Activated CD4-positive, alpha-beta T cell treated with anti-CD3 and anti-CD28 coated beads for 1 hour (primary cell): ENCODE measurements at places on chromosomes 6 and 20.

GRCh38 chr6:63798378-63798777 is 162.8 kb downstream of the PHF3 start:
- DNase-seq: no peak

- DNase-seq: no peak
These were observed 200.6 kb downstream of the MAFB start for GRCh38 chr20:40488401-40488800.

GRCh38 chr20:19823971-19824370 is 65.9 kb downstream of the RIN2 start:
- no peak for DNase-seq

GRCh38 chr6:15132854-15133670 is 112.8 kb upstream of the JARID2 start:
- DNase-seq: no peak

DNA sequence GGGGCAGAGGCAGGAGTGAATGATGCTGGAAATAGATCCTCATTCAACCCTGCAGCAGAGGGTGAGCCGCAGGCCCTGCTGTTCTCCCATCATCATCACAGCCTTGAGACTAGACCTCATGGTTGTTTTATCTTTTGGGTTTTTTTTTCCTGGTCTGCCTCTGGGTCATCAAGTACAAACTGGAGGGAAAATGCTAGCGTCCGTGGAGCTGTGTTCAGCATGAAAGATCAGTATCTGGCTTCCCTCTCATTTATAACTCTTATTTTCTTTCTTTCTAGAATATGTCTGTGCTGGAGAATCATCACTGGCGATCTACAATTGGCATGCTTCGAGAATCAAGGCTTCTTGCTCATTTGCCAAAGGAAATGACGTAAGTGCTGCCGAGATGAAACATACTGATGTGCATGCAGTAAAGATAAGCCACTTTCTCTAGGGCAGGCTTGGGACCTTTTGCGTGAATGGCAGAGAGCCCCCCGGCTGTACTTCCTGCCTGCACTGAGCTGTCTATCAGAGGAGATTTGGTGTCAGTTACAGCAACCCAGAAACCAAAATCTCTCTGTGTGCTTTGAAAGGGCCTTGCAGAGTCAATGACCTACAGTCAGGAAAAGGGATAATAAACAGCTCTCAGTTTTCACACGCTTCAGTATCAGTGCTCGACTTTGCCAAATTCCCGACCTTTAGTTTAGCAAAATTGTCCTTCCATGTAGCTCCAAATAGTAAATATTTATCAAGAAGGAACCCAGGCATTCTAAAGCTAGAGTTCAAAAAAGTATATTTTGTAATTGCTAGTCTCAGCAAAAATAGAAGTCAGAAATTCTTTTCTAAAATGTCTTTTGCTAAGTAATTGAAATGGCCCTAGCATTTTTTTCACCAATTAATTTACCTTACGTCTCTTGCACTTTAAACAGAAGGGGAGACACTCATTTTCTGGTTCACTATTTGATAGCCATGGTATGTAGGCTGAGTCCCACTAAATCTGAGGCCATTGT is 76.3 kb downstream of the MTFR2 start:
- no peak for DNase-seq

DNA sequence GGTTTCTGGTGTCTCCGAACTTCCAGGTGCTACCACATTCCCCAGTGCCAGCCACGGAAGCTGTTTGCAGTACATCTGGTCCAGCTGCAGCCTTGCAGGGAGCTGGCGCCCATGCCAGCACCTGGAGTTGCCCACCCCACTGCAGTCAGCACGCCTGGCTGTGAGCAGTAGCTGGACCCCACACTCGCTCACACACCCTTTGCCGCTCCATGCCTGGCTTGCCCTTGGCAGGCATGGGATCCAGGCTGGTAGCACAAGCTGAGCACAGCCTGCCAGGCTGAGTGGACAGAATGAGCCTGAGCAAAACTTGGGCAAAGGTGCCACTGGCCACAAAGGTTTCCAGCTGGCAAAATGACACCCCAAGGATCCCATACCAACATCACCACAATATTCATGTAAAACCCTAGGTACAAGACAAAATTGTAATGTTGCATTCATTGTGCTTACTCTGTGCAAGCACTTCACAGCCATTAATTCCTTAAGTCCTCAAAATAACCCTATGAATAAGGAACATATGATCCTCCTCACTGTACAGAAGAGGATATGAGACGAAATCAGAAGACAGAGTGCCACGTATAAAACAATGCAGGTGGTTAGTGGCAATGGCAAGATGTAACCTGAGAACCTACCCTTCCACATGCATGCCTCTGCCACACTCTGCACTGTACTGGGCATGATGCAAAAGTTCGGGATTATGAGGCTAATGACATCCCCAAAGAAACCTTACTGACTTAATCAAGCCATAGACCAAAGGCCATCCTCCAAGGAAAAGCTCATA is 18.3 kb downstream of the KIF16B start:
- DNase-seq: no peak

GRCh38 chr6:129504456-129504855 is 205.5 kb downstream of the ARHGAP18 start:
- no peak for DNase-seq

DNA sequence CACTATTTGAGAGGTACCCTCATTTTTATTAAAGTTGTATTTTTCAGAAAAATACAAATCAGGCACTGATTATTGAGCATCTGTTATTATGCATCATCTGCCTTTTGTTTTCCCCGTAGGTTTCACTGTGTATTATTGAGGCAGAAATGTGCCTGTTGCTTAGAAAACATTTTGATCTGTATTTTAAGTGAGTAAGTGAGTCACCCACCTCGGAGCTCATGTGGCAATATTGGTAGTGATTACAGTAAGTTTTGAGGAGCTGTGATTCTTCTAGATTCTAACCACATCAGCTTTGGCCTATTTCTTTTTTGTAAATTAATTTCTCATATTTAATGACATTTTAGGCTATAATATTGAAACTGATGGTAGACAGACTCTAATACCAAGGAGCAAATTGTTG is 59.6 kb upstream of the LAMP5 start:
- no peak for DNase-seq

DNA sequence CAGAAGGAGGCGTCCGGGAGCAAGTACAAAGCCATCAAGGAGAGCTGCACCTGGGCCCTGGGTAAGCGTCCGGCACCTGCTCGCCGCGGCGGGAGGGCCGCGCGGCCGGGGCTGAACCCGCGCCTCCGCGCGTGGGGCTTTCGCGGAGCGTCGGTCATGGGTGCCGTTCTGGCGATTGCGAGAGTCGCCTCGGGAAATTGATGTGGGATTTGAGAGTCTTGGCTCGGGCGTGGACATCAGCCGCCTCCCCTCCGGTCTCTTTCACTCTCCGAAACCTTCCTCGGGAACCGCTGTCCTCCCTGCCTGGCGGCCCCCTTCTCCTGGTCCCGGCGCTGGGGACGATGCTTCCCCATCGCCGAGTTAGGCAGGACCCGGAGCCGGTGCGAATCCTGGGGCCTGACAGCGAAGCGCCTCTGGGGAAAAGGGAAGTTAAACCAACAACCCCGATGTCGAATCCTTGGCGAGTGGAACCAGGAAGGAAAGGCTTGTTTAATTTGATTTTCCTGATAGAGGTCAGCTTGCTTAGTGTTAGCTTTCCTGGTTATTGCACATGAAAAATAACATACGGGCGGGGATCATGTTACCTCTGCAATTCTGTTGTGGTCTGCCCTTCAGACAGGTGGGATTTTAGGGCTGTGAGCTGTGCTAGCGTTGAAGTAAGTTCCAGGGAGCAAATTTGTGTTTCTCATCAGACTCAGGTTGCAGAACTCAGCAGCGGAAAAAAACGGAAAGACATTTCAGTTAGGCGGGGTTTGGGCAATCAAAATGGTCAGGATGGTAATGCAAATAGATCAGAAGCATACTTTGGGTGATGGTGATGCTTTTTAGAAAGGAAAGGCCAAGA is 594 bp downstream of the ARFGEF3 start:
- no peak for DNase-seq

- DNase-seq: no peak
These were observed 9.1 kb downstream of the NEDD9 start for GRCh38 chr6:11223286-11223864.

DNA sequence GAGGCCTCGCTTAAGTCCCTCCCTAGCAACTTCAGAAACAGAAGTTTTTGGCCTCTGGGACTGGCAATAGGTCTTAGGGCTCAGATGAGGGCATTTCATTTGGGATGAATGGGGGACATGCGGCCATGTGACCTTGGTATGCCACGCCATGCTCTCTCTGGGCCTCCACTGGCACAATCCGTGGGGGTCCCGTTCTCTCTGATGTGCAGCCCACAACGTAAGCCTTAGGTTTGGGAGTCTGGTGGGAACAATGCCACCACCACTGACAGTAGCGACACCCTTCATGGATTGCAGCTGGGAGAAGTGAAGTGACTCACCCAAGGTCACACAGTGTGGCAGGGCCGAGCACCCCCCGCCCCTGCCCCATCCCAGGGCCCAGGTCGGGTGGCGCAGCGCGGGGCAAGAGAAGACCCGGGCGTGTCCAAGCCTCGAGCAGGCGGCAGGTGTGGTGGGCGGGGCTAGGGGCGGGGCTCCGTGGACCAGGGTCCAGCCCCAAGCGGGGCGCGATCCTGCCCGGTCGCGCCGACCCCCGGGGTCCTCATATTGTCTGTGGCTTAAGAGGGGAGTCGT is 864 bp upstream of the CEBPB start:
- DNase-seq: peak; percentile 19

DNA sequence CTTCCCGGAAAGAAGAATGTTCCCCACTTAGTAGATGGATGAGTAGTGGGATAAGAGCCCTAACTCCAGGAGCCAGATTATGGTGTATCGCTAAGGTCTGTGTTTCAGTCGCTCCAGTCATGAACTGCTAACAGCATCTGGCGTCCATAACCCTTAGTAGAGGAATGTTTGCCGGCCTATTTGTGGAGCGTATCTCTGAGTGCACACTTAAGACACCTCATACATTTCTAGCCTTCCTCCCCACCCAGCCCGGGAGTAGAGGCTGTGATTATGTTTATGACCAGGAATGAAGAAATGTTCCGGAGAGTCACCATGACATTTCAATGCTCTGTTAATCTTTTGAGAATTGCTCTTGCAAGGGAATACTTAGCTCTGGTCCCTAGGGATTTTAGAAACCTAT is 251.1 kb upstream of the SOX4 start:
- no peak for DNase-seq

GRCh38 chr6:70280400-70280853 is 22.5 kb downstream of the COL9A1 start:
- no peak for DNase-seq
